Bronchial epithelial cell (primary cell): ENCODE measurements at places on chromosomes 13 and 19. TPM values are rescaled to one million over a fixed set of nuclear protein-coding genes. Genes with fewer than 3 reads are reported as not detected.

REEP6 gene
- 2.1 and 3.6 TPM in 2 replicates for total RNA-seq

LILRA2 gene
- not detected in 2 replicates for total RNA-seq

CEACAM4 gene
- not detected in 2 replicates for total RNA-seq

SLC25A41 gene
- not detected in 2 replicates for total RNA-seq

CABP5 gene
- not detected in 2 replicates for total RNA-seq

F7 gene
- not detected in 2 replicates for total RNA-seq

SPRED3 gene
- total RNA-seq: 0.13 and 0.26 TPM in 2 replicates

CLDND2 gene
- total RNA-seq: not detected in 2 replicates

CEACAM6 gene
- 13.7 and 41.6 TPM in 2 replicates for total RNA-seq

PROZ gene
- total RNA-seq: not detected in 2 replicates

ZNF223 gene
- total RNA-seq: 5.8 and 6.1 TPM in 2 replicates

KLK13 gene
- 0.26 and 0.51 TPM in 2 replicates for total RNA-seq

ACER1 gene
- not detected in 2 replicates for total RNA-seq

KMT2B gene
- 3.4 and 7.0 TPM in 2 replicates for total RNA-seq

NKPD1 gene
- 0.53 and 1.0 TPM in 2 replicates for total RNA-seq

SCN1B gene
- total RNA-seq: 0.13 and 0.26 TPM in 2 replicates

EMC10 gene
- total RNA-seq: 24.7 and 37.1 TPM in 2 replicates

SHKBP1 gene
- total RNA-seq: 29.2 and 29.4 TPM in 2 replicates

LILRA1 gene
- not detected in 2 replicates for total RNA-seq

DNAJC15 gene
- total RNA-seq: 4.2 and 18.4 TPM in 2 replicates

ZNF541 gene
- not detected in 2 replicates for total RNA-seq

PRSS57 gene
- total RNA-seq: not detected in 2 replicates

RAB20 gene
- 5.1 and 8.2 TPM in 2 replicates for total RNA-seq

SLC6A16 gene
- under 0.01 TPM in 1 of 2 replicates, not detected in the other for total RNA-seq

PSPN gene
- total RNA-seq: 0.26 and 0.51 TPM in 2 replicates

ICAM4 gene
- 4.0 and 10.8 TPM in 2 replicates for total RNA-seq

OR4F17 gene
- not detected in 2 replicates for total RNA-seq

APLP1 gene
- 0.26 and 0.51 TPM in 2 replicates for total RNA-seq

LGALS7 gene
- total RNA-seq: 11.3 and 406 TPM in 2 replicates

ZSCAN4 gene
- 0.13 TPM in 1 of 2 replicates, not detected in the other for total RNA-seq
